ENCODE measurements at places on chromosomes 6 and 20.

DNA sequence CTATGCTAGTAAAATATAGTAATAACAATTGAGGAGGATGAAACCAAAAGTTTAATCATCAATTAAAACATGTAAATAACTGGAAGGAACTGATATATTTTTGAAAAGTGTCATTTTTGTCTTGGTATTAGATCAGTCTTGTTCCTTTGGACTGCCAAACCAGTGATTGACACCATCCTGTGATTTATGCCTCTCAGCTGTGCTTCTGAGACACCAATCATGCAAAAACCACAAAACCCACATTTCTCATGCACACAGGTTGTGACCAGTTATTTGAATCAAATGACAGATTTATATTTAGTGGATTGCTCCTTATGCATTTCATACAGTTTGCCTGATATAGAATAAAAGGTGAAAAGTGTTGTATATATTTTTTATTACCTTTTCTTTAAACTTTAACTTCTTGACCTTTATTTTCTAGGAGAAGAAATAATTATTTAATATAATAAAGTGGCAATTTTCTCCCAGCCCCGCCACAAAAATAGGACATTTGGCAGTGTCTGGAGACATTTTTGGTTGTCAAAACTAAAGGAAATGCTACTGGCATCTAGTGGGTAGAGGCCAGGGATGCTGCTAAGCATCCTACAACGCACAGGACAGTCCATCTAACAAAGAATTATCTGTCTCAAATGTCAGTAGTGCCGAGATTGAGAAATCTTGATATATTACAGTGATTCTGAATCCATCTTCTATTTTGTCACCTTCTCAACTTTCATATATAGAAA is 383.6 kb downstream of the BCKDHB start:
- DNase-seq, result no peak

- DNase-seq, result no peak
These were observed 7.5 kb downstream of the TFAP2B start for GRCh38 chr6:50826037-50826761.

GRCh38 chr6:109389650-109390274 is 7.5 kb upstream of the CD164 start:
- no peak for DNase-seq

GRCh38 chr6:160861824-160862223 is 129.7 kb upstream of the MAP3K4 start:
- DNase-seq, result no peak

DNA sequence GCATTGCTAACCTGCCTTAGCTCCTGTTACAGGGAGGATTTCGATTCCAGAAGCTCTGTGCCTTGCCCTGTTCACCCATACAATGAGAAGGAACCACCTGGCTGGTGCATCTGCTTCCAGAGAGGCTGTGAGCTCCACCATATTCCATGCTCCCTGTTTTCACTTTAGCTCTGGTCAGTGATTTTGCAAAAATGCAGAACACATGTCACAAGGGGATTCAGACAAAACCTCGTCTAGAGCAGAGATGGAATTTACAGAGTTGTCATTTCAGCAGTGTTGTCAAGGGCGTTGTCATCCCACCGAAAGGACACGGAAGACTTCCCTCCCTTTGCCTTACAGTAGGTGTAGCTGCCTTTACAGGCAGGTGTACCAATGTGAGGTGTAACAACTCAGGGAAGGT is 223.0 kb upstream of the ARID1B start:
- DNase-seq, result no peak

GRCh38 chr6:106997392-106998158 is 23.0 kb upstream of the CD24 start:
- DNase-seq, result peak; percentile 78

- DNase-seq, result no peak
These were observed 14.4 kb downstream of the NT5E start for GRCh38 chr6:85464260-85464644.

DNA sequence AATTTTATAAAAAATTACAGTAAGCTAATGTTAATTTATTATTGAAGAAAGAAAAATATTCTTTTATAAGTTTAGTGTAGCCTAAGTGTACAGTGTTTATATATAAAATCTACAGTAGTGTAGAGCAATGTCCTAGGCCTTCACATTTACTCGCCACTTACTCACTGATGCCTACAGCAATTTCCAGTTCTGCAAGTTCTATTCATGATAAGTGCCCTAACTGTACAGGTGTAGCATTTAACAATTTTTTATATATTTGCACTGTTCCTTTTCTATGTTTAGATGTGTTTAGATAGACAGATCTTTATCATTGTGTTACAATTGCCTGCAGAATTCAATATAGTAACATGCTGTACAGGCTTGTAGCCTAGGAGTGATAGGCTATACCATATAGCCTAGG is 80.1 kb upstream of the HDAC2 start:
- no peak for DNase-seq
